ENCODE measurements at places on chromosomes 4 and X.

DNA sequence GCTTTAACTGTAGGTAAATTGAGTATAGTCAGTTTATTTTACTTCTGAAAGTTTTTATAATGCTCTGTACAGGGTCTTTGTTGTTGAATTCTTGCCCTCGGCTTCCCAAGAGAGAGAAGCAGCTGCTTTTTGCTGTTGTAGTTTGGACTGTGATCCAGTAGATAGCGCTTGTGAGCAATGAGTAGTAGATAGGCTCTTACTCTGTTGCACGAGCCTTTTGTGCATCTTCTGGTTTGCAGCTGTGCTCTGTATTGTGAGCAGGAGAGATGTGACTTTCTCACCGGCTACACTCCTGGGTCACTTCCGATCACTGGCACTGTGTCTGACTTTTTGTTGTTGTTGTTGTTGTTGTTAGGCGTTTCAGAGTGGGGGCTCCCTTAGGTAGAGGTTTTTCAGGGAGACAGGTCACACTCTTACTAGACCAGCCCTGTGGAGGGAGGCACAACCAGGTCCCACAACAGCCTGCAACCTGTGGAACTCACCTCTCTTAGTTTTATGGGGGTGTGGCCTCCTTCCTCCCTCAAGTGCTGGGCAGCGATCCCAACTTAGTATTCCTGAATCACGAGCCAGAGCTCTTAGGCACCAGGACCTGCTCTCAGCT is 822.1 kb upstream of the GALNTL6 start:
- DNase-seq, result no peak

- DNase-seq, result no peak
Measured at GRCh38 chrX:110698696-110699095, 96.9 kb downstream of the CHRDL1 start.

DNA sequence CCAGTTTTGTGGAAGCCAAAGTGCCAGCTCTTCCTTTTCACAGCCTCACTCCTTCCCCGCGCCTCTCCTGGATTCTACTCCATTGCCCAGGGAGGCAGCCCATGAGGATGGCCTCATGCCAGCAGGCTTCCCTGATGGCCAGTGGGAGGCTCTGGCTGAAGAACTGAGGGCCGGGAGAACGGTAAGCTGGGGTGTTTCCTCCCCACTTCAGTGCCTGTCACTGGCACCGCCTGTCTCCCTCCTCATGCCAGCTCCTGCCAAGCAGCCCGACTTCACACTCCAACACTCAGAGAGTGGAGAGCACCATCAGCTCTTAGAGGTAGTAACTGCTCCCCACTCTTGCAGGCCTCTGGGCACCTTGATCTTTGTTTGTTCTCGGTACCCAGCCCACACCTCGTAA is 46.9 kb upstream of the STIM2 start:
- no peak for DNase-seq

DNA sequence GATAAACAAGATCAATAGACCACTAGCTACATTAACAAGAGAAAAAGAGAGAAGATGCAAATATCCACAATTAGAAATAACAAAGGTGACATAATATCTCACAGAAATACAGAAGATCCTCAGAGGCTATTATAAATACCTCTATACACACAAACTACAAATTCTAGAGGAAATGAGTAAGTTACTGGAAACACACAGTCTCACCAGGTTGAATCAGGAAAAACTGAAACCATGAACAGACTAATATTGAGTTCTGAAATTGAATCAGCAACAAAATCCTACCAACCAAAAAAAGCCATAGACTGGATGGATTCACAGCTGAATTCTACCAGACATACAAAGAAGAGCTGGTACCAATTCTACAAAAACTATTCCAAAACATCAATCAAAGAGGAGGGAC is 211.8 kb upstream of the CPEB2 start:
- no peak for DNase-seq

DNA sequence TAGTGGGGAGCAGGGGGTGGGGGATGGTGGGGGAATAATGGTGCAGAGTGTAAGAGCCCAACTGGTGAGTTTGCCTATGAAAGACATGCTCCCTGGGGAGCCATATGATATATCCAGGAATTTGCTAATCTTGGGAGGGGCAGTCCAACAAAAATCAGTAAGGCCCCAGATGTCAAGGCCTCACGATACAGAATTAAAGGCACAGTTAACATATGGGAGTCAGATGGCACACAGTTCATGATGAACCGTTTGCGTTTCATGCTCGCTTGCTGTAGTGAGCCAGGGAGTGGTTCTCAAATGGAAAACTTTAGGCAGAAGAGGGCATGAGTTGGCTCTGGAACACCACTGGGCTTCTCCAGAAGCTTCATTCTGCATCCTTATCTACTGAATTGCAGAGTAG is 33.9 kb upstream of the VCX2 start:
- DNase-seq, result no peak

- DNase-seq, result no peak
Measured at GRCh38 chr4:169128902-169129301, 118.8 kb upstream of the CBR4 start.

All from CD8-positive, alpha-beta memory T cell (primary cell).